ENCODE measurements at places on chromosomes 6 and 20. TPM values are rescaled to one million over a fixed set of nuclear protein-coding genes. Genes with fewer than 3 reads are reported as not detected.

The DLK2 gene
- 1.6 TPM for total RNA-seq

DNA sequence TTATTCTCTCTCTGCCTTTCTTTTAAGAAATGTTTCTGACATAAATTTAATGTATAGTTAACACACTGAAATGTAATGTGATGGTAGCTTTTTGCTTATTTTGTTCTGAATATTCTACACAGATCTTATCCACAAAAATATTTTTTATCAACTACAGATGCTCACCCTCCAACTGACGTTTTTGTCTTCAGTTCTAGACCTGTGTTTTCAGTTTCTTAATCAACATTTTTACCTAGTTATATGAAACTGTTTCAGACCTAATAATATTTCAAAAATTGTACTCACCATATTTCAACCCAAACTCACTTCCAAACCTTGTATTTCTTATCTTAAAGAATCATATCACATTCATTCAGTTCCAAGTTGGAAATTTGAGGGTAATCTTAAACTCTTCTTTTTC is 452.8 kb downstream of the RFPL4B start:
- no peaks in the 10 kb centered on the region for H3K27me3 ChIP-seq
- no peak for DNase-seq
- H3K36me3 ChIP-seq = no peaks in the 10 kb centered on the region
- no peak overlapping the region for H3K4me3 ChIP-seq
- no peaks in the 10 kb centered on the region for H3K4me1 ChIP-seq

- H3K36me3 ChIP-seq = peaks cover 19% of the 10 kb centered on the region
- no peaks in the 10 kb centered on the region for H3K27me3 ChIP-seq
- H3K4me1 ChIP-seq = peaks cover 62% of the 10 kb centered on the region
- peak overlapping the region; percentile 64 for H3K27ac ChIP-seq
- peak; percentile 54 for DNase-seq
- H3K4me3 ChIP-seq = peak overlapping the region; percentile 8
Measured at GRCh38 chr6:90148867-90149266, 147.8 kb downstream of the BACH2 start.

DNA sequence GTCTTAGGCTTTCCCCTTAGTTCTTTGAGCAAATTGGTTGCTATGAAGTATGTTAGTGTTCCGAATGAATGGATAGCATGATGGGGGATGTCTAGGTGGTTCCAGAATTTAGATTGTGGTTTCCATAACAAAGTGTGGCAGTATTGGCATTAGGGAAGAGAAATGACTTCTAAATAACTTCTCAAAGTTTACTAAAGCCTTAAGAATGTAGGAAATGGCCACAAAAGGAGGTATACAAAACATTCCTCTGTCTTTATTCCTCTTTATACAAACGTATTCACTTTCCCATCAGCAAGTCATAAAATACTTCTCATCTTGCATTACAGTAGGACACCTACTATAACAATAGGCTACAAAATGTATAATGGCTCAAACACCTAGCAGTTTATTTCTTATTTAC is 279.6 kb downstream of the ESR1 start:
- no peak overlapping the region for H3K27ac ChIP-seq
- H3K4me1 ChIP-seq = no peaks in the 10 kb centered on the region
- no peaks in the 10 kb centered on the region for H3K36me3 ChIP-seq

DNA sequence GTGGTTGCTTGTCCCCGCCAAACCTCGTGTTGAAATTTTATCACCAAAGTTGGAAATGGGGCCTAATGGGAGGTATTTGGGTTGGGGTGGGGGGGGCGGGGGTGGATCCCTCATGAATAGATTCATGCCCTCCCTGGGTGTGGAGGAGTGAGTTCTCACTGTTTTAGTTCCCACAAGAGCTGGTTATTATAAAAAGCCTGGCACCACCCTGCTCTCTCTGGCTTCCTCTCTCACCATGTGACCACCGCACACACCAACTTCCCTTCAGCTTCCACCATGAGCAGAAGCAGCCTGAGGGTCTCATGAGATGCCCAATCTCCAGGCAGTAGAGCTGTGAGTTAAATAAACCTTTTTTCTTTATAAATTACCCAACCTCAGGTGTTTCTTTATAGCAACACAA is 111.3 kb downstream of the PRDM1 start:
- H3K4me3 ChIP-seq = no peak overlapping the region
- H3K4me1 ChIP-seq = peaks cover 45% of the 10 kb centered on the region
- H3K27ac ChIP-seq = no peak overlapping the region
- H3K36me3 ChIP-seq = peaks cover 46% of the 10 kb centered on the region
- no peaks in the 10 kb centered on the region for H3K27me3 ChIP-seq

- no peaks in the 10 kb centered on the region for H3K36me3 ChIP-seq
- DNase-seq = no peak
- H3K27ac ChIP-seq = no peak overlapping the region
- peaks cover 5% of the 10 kb centered on the region for H3K4me1 ChIP-seq
Measured at GRCh38 chr6:100261486-100261885, 203.2 kb downstream of the SIM1 start.

DNA sequence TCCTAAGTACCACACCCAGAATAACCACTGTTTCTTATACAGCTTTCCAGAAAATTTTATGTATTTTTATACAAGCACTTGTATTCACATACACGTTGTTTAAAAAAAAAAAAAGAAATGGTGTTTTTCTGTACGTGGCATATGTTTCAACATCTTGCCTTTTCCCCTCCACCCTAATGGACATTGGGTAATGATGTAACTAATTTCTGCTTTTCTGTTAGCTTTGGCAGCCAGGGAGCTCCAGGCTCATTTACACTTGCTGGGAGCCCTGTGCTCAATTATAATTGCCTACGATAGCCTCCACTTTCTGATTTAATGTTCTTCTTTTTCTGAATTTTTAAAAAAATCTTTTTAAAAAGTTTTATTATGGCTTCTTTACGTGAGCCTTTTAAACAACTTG is 352.4 kb downstream of the UTRN start:
- H3K27me3 ChIP-seq = no peaks in the 10 kb centered on the region
- no peak for DNase-seq
- no peaks in the 10 kb centered on the region for H3K4me1 ChIP-seq
- H3K27ac ChIP-seq = no peak overlapping the region

DNA sequence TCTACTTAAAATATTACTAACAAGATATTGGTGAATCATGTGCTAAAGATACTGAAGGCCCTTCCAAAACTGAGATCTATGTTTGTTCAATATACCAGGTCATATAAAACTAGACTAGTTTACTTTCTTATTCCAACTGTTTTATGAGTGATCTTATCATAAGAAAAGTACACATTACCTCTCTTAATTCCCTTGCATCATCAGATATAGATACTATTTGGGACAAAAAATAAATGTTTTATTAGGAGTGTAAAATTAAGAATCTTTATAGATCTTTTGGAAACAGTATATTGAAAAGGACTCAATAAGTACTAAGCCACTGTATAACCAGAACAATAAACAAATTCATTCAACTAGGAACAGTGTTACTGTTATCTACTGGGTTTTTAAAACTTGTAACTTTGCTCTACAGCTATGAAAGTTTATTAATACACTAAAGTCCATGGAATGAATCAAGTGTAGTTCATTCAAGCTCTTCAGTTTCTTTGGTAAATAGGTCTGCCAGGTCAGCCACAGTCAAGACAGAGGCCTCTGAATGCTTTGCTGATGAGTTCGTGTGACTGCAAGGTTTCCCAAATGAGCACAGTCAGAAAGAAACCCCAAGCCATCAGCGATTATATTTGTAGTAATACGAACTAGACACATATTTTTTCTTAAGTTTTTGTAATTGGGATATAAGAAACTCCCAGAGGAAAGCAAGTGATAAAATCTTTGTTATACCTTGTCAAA is 71.8 kb upstream of the FBXO30 start:
- no peak overlapping the region for H3K4me3 ChIP-seq
- H3K4me1 ChIP-seq = no peaks in the 10 kb centered on the region
- peaks cover 7% of the 10 kb centered on the region for H3K36me3 ChIP-seq
- no peaks in the 10 kb centered on the region for H3K27me3 ChIP-seq

- no peak overlapping the region for H3K27ac ChIP-seq
- H3K27me3 ChIP-seq = no peaks in the 10 kb centered on the region
- peaks cover 2% of the 10 kb centered on the region for H3K4me1 ChIP-seq
- DNase-seq = no peak
- no peak overlapping the region for H3K4me3 ChIP-seq
Measured at GRCh38 chr6:129605967-129606366, 104.0 kb downstream of the ARHGAP18 start.

- peaks cover 62% of the 10 kb centered on the region for H3K4me1 ChIP-seq
- DNase-seq = peak; percentile 58
- H3K36me3 ChIP-seq = peaks cover 25% of the 10 kb centered on the region
- peak overlapping the region; percentile 70 for H3K27ac ChIP-seq
- peak overlapping the region; percentile 78 for H3K4me3 ChIP-seq
Measured at GRCh38 chr6:143555071-143555492, 43.6 kb upstream of the FUCA2 start.

DNA sequence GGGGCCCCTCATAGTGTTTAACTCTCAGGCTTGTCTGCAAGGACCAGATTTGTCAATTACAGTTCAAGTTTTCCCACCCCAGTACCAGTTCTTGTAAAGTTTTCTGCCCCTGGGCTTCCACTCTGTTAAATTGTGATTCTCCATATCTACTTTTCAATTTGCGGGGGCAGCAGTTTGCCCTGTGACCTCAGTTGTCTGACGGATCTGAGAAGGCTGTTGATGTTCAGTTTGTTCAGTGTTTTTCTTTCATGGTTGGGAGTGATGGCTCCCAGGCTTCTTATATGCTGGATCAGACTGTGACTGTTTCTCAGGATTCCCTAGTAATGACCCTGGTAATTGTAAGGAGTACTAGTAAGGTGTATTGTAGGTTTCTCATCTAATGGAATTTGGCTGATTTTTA is 101.0 kb upstream of the GGTLC1 start:
- no peak overlapping the region for H3K27ac ChIP-seq
- no peaks in the 10 kb centered on the region for H3K36me3 ChIP-seq
- H3K27me3 ChIP-seq = peaks cover 5% of the 10 kb centered on the region

- peak; percentile 14 for DNase-seq
- no peak overlapping the region for H3K27ac ChIP-seq
- H3K36me3 ChIP-seq = peaks cover 31% of the 10 kb centered on the region
- peaks cover 76% of the 10 kb centered on the region for H3K4me1 ChIP-seq
- no peaks in the 10 kb centered on the region for H3K27me3 ChIP-seq
Measured at GRCh38 chr6:142870787-142871415, 74.1 kb downstream of the HIVEP2 start.

GRCh38 chr6:72580281-72580940 is 41.5 kb upstream of the KCNQ5 start:
- H3K4me3 ChIP-seq = no peak overlapping the region
- no peak overlapping the region for H3K27ac ChIP-seq
- no peak for DNase-seq

- H3K27ac ChIP-seq = no peak overlapping the region
- no peak overlapping the region for H3K4me3 ChIP-seq
Measured at GRCh38 chr6:3357678-3358077, 98.9 kb downstream of the PSMG4 start.

- no peaks in the 10 kb centered on the region for H3K36me3 ChIP-seq
- no peak overlapping the region for H3K27ac ChIP-seq
- no peak overlapping the region for H3K4me3 ChIP-seq
- H3K4me1 ChIP-seq = no peaks in the 10 kb centered on the region
- H3K27me3 ChIP-seq = no peaks in the 10 kb centered on the region
Measured at GRCh38 chr20:39623584-39624234, 661.6 kb downstream of the DHX35 start.

- no peak overlapping the region for H3K4me3 ChIP-seq
- no peaks in the 10 kb centered on the region for H3K27me3 ChIP-seq
- DNase-seq = no peak
- H3K27ac ChIP-seq = peak overlapping the region; percentile 50
- H3K36me3 ChIP-seq = peaks cover 43% of the 10 kb centered on the region
Measured at GRCh38 chr20:47622118-47622665, 120.5 kb downstream of the NCOA3 start.

DNA sequence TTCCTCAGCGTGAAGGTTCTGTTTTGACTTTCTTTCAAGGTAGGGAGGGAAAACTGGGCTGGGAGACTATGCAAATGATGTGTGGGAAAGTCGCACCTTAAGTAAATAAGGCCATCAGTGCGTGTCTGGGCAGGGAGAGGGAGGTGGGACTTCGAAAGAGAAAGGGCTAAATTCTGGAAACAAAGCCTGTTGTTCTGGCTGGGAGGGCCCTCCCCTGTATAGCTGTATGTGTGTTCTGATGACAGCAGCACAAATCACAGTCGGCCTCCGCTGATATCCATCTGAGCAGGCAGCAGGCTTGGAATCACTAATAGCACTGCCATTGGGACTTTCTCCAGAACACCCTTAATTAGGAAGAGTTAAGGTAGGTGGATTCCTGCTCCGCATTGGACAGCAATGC is 19.2 kb downstream of the JAG1 start:
- no peaks in the 10 kb centered on the region for H3K36me3 ChIP-seq
- no peak overlapping the region for H3K27ac ChIP-seq
- H3K4me1 ChIP-seq = peaks cover 6% of the 10 kb centered on the region
- H3K4me3 ChIP-seq = no peak overlapping the region

DNA sequence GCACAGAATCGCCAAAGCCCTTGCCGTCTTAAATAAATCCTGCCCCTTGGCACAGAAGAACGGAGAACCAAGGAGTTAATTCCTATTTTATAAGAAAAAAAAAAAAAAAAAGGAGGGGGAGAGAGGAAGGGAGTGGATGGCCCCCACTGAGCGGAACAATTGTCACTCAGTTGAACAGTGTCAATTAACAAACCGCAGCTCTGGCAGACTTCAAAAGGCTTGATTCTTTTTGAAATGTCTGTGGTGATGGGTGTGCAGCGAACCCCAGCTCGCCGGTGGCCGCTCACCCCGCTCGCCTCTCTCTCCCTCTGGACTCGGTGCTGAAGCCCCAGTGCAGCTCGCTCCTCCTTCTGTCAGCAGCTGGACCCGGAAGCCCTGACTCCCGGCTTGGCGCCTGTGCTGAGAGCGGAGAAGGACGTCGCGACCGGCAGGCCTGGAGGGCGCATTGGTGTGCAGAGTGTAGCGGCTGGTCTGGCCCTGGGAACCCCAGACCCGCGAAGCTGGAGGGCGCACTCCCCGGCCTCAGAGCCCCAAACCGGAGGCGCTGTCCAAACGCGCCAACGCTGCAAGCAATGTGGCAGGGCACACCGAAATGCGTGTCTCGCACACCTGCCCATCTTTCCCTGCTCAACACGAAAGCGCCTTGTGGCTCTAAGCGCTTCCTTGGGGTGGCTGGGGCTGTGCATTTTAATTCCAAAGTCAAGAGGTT is 3.4 kb downstream of the LINC00237 start:
- peak; percentile 84 for DNase-seq
- H3K4me3 ChIP-seq = peak overlapping the region; percentile 79
- peaks cover 2% of the 10 kb centered on the region for H3K36me3 ChIP-seq
- H3K27me3 ChIP-seq = peaks cover 78% of the 10 kb centered on the region
- peaks cover 39% of the 10 kb centered on the region for H3K4me1 ChIP-seq

Data from activated CD4-positive, alpha-beta T cell treated with anti-CD3 and anti-CD28 coated beads, Interleukin-2, amount 10 ng/mL, durations not matched to agents 24 days and 14 days (primary cell).